ENCODE measurements at places on chromosomes 5 and 9. TPM values are rescaled to one million over a fixed set of nuclear protein-coding genes. Genes with fewer than 3 reads are reported as not detected.

DNA sequence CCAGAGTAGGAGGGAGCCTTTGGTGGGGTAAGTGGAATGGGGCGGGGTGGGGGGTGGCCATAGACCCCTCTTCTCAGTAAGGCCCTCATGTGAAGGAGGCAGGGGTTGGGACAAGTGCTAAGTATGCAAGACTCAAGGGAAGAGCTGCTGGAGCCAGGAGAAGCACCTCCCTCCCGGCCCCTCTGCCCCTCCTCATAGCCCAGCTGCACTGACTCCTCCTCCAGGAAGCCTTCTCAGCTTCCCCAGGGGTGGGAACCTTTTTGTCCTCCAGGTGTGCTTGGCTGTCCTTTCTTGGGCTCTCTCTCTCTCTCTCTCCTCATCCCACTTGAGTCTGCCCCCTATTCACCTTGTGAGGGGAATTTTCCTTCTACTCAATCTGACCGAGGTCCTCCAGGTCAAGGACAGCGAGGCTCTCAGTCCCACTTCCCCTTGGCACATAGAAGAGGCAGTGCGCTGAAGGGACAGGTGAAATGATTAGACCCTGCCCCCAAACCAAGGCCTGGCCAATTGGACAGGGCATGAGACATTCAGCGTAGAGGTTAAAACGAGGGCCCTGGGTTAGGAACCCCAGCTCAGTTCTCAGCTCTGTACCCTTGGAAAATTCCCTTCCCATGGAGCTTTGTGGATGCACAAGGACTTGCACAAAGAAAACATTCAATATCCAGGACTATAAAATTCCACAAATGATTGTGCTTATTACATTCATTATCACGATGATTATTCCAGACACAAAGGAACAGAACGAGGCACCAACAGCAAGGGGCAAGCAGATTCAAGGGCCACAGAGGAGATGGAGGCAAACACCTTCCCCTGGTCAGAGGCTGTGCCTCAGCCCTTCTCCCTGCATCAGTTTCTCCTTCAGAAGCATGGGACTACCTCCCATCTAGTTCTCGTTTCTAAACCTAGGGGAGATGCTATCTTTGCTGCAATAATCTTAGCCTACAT, 45.6 kb upstream of the IL17B start:
- DNase-seq: peak; percentile 24

DNA sequence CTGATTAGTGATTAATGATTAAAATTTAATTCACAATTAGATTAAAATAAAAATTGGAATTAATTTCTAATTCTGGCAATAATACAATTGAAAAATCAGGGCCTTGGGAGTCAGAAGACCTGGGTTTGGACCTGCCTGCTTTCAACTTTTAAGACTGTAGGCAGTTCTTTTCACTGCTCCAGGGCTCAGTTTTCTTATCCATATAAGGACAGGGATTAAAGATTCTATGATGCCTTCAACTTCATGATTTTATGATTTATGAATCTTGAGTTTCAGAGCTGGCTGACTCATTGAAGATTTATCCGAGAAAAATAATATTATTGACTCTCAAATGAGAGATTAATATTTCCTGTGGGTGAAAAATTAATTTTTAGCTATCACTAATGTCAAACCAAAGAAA, 208.6 kb upstream of the ANKH start:
- no peak for DNase-seq

GRCh38 chr5:178196281-178196812, 8.0 kb upstream of the HNRNPAB start:
- no peak for DNase-seq

DNA sequence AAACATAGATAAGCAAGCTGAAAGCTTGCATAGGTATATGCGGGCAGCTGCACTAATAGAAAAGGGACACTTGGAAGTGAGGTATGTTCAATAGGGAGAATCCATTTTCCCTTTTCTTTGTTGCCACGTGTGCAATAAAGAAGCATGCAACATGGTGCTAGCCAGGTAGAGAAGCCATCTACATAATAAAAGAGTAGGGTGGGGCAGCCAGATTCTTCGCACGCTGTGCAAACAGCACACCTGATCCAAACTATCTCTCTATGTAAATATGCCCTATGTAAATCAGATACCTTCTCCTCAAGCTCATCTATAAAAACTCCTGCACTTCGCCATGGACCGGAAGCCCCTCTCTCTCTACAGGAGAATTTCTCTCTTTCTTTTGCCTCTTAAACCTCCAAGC, 91.9 kb upstream of the C9orf72 start:
- DNase-seq: no peak

- DNase-seq: no peak
Observed at GRCh38 chr5:15837551-15838289, 337.7 kb downstream of the FBXL7 start.

DNA sequence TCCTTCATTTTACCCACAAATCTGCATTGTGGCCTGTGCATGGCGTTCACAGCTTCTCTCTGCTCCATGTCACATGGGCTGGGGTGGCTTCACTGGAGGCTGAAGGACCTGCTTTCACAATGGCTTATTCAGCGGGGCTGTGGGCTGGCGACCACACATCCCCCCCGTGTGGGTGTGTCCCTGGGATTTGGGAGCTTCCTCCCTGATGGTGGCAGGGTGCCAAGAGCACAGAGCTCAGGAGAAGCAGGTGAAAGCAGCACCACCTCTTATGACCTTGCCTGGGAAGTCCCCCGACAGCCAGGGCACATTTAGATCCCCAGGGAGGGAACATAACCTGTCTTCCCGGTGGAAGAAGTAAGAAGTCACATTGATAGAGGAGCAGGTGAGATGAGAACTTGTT, 5.0 kb upstream of the MED10 start:
- DNase-seq: no peak

DNA sequence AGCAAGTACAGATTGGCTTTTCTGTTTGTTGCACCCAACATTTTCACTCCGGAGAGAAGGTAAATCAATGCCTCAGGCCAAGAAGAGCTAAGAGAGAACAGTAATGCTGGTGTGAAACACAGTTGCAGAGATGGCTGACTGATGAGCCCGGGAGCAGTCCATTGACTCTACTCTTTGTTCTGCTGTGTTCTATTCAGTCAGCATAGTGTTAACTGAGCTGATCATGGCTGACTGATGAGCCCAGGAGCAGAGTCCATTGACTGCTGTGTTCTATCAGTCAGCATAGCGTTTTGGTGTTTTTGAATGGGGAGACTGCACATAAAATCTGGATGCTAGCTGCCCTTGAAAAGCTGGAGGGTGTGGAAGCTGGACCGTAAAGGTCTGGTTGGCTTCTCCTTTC, 141.4 kb downstream of the FRMD3 start:
- no peak for DNase-seq

DNA sequence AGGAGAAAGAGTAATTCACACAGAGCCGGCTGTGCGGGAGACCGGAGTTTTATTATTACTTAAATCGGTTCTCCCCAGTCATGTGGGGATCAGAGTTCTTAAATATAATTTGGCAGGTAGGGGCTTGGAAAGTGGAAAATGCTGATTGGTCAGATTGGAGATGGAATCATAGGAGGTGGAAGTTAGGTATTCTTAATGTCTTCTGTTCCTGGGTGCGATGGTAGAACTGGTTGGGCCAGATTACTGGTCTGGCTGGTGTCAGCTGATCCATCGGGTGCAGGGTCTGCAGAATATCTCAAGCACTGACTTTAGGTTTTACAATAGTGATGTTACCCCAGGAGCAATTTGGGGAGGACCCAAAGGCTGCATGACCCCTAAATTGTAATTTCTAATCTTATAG, 4.6 kb upstream of the CERCAM start:
- DNase-seq: no peak

- DNase-seq: no peak
Observed at GRCh38 chr9:97403746-97404316, 8.1 kb upstream of the TDRD7 start.

DNA sequence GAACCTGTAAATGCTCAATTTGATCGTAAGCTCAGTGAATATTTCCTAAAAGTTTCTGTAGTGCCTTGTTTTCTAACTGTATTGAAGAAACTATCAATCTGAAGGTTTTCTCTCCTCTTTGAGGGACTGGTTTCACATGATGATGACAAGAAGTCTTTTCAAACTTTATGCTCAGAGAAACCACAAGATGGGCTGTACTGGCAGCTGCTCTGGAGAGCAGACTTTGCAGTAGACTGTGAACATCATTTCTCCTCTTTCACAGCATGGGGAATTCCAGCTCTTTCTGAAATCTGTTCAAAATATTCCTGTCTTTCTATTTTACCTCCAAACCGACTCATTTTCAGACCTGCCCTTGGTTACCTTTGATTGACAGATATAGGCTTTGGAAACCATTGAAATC, 194.4 kb downstream of the IZUMO3 start:
- DNase-seq: no peak

- DNase-seq: no peak
Observed at GRCh38 chr9:77773381-77773780, 125.3 kb upstream of the GNA14 start.

DNA sequence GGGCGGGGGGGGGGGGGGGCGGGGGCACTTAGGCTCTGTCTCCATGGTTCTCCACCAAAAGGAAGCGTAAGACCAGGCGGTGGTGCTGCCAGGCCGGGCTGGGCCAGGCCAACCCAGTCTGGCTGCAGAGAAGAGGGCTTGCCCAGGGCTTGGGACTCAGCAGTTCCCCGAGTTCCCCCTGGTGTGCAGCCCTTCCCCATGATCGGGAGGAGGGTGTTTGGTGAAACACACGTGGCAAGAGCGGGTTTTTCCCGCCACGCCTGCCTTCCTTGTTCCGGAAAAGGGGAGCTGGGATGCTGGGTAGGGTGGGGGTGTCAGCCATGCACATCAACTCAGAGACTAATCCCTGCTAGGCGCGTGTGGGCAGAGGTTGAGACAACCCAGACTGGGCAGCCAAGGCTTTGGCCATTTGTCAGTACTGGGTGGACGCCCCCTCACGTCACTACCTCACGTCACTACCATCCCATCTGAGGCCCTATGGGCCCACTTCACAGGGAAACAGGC, 32.9 kb downstream of the PRRX2 start:
- peak; percentile 75 for DNase-seq

- DNase-seq: no peak
Observed at GRCh38 chr5:39024884-39025283, 49.3 kb downstream of the RICTOR start.

- no peak for DNase-seq
Observed at GRCh38 chr5:69492923-69493395, 369 bp downstream of the OCLN start.

DNA sequence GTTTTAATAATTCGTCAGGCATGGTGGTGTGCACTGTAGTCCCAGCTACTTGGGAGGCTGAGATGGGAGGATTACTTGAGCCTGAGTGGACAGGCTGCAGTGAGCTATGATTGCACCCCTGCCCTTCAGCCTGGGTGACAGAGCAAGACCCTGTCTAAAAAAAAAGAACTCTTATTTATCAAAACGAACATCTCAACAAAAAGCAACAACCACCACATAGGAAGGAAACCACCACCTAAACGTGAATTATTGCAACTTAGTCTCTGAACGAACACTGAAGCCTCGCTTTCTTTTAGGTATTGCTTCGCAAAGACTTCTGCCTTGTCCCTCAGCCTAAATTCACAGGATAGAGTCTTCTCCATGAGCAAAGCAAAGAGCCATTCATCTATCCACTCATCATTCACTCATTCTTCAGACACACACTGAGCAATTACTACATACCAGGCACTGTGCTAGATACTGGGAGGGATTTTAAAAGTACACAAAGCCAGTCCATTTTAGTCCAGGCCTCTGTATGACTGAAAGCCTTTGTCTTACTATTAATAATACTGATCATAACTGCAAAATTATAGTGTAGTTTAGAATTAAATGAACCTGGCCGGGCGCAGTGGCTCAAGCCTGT, 57.4 kb downstream of the THBS4 start:
- DNase-seq: no peak

DNA sequence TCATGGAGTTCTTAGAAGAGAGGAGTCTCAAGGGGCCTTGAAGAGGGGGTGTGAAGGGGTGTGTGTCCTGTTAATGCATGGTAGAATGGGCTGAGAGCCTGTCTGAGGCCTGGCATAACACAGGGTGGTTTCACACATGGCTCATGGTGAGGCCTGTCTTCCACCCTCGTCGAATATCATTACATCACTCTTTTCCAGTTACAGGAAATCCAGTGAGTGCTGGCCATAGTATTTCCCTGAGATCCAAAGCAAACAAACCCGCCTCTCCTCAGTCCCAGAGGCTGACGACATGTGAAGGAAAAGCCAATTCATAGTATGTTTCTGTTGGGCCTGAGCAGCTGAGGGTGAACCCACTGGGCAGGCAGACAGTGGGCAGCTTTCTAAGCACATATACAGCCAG, 159.4 kb upstream of the NR3C1 start:
- DNase-seq: no peak

DNA sequence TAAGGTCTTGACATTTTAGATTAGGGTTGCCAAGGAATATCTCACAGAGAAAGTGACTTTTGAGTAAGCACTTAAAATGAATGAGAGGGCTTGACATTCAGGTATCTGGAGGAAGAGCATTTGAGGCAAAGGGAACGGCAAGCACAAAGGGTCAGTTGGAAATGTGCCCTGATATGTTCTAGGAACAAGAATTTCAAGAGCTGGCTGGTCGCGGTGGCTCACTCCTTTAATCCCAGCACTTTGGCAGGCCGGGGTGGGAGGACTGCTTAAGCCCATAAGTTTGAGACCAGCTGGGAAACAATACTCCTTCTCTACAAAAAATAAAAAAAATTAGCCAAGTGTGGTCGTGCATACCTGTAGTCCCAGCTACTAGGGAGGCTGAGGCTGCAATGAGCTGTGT, 16.5 kb downstream of the KIAA1958 start:
- no peak for DNase-seq

- DNase-seq: no peak
Observed at GRCh38 chr5:135429301-135430134, 17.6 kb downstream of the DCANP1 start.

DNA sequence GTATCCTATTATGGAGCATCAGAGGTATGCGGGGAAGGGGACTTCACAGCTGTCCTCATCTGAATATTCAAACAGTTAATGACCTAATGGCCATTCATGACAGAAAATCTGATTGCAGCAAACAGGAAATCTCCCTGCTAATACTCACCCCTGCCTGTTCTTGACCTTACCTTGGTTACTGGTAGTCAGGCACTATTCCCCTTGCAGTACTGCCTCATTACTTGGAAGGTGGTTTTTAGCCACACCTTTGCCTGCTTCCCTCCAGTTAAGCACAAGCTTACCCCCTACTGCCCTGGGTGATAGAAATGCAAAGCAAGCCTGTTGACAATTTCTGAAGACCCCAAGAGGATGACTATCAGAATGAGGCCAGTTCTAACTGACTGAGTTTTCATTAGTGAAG, 332.4 kb downstream of the NTRK2 start:
- DNase-seq: no peak

- DNase-seq: no peak
Observed at GRCh38 chr5:81980160-81980559, 8.3 kb downstream of the ATG10 start.

NUTM2G gene
- 0.01 TPM for polyA plus RNA-seq

CHSY3 gene
- polyA plus RNA-seq: 0.33 TPM

TLX3 gene
- not detected for polyA plus RNA-seq

FAM53C gene
- polyA plus RNA-seq: 10.8 TPM

PTGS1 gene
- polyA plus RNA-seq: 0.62 TPM

SLC45A2 gene
- polyA plus RNA-seq: not detected

SLC34A3 gene
- polyA plus RNA-seq: not detected

ARL15 gene
- polyA plus RNA-seq: 2.8 TPM

FOXD4L4 gene
- not detected for polyA plus RNA-seq

ANKRD31 gene
- 0.01 TPM for polyA plus RNA-seq

ABO gene
- polyA plus RNA-seq: 0.14 TPM

FAM163B gene
- not detected for polyA plus RNA-seq

CDC14B gene
- 2.5 TPM for polyA plus RNA-seq

SLC34A1 gene
- not detected for polyA plus RNA-seq

All from psoas muscle (tissue), 8 donors.